Neural crest cell (in vitro differentiated cells): ENCODE measurements at places on chromosomes 6 and 20. TPM values are rescaled to one million over a fixed set of nuclear protein-coding genes. Genes with fewer than 3 reads are reported as not detected.

The CBLN4 gene
- not detected in 2 replicates for total RNA-seq

The COL20A1 gene
- total RNA-seq: 8.9 and 10.2 TPM in 2 replicates

- H3K27me3 ChIP-seq: no peaks in the 10 kb centered on the region
- peaks cover 5% of the 10 kb centered on the region for H3K36me3 ChIP-seq
- peak; percentile 32 for DNase-seq
- peak overlapping the region; percentile 99 for H3K27ac ChIP-seq
- H3K4me3 ChIP-seq: peak overlapping the region; percentile 100
- H3K4me1 ChIP-seq: peaks cover 21% of the 10 kb centered on the region
Observed at GRCh38 chr20:35953387-35954199, 709 bp downstream of the SCAND1 start.

GRCh38 chr20:20851385-20851784 is 138.9 kb upstream of the RALGAPA2 start:
- peaks cover 3% of the 10 kb centered on the region for H3K36me3 ChIP-seq
- no peak overlapping the region for H3K27ac ChIP-seq
- no peak for DNase-seq
- no peak overlapping the region for H3K4me3 ChIP-seq
- H3K4me1 ChIP-seq: peaks cover 18% of the 10 kb centered on the region

GRCh38 chr6:13743736-13744127 is 32.1 kb upstream of the RANBP9 start:
- H3K4me1 ChIP-seq: no peaks in the 10 kb centered on the region
- no peak for DNase-seq
- H3K27me3 ChIP-seq: no peaks in the 10 kb centered on the region
- no peaks in the 10 kb centered on the region for H3K36me3 ChIP-seq
- H3K4me3 ChIP-seq: no peak overlapping the region
